Bronchial epithelial cell (primary cell): ENCODE measurements at places on chromosomes 3 and 15.
A peak's percentile ranks its signal among the peaks of the same experiment; 100 is the strongest.

DNA sequence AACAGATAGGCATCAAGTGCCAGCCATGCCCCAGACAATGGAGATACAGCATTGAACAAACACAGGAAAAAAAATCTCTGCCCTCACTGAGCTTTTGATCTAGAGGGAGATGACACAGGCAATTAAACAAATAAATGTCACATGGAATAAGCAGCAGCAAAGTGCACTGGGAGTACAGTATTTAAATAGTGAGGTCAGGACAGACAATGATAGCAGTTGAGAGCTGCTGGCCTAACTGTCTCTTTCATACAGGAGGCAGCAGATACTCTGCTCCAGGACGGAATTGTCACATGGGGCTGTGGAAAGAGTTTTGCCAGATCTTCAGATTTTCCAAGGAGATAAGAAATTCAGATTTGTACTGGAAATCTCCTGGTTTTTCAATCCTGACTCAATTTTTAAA, 241.3 kb downstream of the THRB start:
- DNase-seq = no peak

DNA sequence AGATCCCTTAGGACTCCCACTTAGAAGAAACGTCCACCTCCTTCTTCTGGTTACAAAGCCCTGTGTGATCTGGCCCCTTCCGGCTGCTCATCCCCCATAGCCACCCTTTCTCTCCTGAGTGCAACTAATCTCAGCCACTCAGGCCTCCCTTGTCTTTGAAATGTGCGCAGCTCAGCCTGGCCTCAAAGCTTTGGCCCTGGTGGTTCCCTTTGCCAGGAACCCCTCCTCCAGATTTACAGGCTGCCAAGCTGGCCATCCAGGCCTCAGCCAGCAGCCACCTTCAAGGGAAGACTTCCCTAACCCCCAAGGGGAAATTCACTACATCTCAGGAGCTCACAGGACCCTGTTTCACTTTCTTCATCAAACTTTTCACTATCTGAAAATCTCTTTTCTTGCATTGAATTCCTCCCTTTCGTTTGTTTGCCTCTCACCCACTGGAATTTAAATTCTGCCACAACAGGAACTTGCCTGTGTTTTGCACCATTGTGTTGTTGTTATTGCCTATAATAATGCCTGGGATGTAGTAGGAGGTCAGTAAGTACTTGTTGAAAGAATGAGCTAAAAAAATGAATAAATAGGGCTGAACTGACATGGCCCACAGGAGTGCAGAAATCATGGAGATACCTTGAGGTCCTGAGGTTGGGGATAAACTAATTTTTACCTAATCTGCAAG, 109.5 kb upstream of the PFN2 start:
- DNase-seq = no peak

DNA sequence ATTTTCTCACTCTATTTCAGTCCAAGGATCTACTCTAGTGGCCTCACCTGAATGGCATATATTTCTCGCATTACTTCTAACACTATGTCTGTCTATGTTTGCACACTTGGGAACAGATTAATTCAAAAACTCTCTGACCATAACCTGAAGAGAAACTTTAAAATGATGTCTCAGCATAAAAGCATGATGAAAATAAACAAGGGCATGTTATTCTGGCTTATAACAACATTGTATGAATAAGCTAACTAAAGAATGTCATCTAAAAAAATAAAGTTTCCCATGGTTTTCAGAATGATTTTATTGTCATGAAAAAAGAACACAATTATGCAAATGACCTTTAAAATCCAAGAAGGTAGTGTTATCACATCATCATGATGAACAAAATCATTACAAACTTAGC, 85.5 kb upstream of the ROBO2 start:
- DNase-seq = no peak

- no peak for DNase-seq
Measured at GRCh38 chr3:129348734-129349133, 70.1 kb downstream of the HMCES start.

GRCh38 chr15:57911247-57911646, 154.3 kb downstream of the ALDH1A2 start:
- DNase-seq = no peak

DNA sequence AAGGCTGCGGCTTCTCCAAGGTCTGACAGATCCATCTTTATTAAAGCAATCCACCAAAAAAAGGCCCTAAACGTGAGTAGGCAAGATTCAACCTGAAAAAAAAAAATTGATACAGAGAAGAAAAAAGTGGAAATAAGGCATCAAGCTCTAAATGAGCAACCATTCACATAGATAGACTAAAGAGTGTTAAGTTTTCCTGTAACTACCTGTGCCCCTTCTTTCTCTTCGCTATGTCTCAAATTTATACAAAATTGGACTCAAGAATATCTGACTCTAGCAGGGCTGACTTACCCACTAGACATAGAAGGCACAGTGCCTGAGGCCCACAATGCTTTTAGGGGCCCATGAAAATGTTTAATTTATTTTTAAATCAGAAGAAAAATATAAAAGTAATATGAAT, at the start of gene MYH15:
MYH15 (minus strand) TSS at position 101 of the 400 bp plus-strand sequence; CDS start at position 35, 66 bp downstream.
- DNase-seq = no peak

DNA sequence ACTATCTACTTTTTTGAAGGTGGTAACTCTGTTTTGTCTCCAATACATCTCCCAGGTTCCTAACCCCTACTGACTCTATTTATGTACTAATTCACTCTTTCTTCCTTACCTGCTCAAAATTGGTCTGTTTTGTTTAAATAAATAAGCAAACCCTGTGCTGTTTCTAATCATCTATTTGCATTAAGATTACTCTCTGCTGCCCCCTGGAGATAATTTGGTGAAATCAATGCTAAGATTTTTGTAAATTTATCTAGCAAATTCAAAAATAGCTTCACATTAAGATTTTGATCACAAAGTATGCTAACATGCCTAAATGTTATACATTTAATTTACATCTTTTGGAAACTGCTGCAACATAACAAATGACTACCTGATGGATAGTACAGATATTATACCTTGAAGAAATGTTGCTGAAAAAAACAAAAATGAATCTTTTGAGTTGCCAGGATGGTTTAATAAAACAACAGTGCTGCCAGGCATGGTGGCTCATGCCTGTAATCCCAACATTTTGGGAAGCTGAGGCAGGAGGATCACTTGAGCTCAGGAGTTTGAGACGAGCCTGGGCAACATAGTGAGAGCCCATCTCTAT, 4.4 kb upstream of the CD200R1 start:
- peak; percentile 37 for DNase-seq
